Urothelium cell line (cell line): ENCODE measurements at places on chromosomes 6 and 20.

GRCh38 chr6:148658681-148659430, 88.0 kb upstream of the UST start:
- DNase-seq, result no peak

DNA sequence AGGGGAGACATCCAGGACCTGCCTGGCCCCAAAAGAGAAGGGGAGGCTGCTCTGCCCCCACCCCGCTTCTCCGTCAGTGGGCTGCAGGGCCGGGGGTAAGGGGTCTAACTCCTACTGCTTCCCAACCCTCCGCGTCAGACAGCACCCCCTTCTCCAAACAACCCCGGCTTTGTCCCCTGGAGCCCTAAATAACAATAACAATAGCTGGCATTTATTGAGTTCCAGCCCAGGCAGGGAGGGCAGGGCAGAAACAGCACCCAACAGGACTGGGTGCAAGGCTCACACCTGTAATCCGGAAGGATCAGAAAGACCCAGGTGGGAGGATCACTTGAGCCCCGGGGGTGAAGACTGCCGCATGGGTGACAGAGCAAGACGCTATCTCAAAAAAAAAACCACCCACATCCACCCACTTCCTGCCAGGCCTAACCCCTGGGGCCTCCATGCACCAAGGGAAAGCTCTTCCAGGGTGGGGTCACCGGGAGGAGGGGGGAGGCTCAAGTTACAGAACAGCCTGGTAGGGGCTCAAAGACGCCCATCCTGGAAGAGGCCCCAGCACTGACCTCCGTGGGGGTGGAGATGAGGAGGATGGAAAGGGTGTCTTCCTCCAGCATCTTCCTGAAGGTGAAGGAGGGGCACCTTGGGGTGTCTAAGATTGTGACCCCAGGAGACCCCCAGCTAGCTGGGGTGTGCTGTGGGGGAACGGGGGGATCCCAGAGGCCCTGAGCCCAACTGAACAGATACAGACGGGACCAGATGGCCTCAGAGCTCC, 1.3 kb upstream of the FNDC11 start:
- DNase-seq, result no peak

DNA sequence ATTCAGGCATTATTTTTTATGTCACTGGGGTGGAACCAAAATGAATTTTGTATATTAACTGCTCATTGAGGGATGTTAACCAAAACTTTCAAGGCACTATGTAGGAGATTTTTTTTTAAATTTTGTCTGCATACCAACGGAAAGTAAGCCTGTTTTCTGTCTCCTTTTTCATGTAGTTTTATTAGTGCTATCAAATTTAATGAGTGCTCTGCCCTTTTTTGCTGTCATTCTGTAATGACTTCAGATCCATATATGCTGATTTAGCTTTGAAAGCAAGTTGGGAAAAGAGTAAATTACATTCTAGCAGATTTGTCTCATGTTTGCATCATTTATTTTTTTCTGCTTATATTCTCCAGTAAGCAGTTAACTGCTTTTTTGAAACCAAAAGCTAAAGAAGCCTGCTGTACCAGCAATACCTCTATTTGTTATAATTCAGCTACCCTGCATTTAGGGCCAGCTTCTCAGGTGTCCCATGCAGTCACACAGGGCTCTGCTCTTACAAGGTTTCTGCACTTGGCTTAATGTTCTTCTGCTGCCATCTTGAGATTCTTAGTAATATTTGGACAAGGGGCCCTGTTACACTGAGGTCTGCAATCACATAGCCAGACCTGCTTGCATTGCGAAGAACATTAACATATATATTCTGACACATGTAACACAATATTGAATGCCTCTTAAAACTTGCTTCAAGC, 429.0 kb downstream of the UTRN start:
- DNase-seq, result no peak

DNA sequence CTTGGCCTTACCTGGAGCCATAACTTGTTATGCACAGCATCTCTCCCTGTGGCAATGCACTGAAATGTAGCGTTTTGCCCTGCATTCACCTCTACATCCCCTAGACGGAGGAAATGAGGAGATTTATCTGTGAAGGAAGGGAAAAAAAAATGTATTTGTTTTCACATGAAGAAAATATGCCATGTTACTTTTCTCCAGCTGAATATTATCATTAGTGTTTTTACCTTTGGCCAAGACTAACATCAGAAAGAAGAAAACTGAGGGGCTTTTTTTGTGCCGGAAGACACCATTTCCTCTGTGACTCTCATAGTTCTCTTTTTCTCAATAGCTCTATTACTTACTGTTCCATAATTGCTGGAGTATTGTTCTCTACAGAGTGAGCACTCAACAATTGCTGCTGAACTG, 280.4 kb downstream of the PTPRK start:
- no peak for DNase-seq

DNA sequence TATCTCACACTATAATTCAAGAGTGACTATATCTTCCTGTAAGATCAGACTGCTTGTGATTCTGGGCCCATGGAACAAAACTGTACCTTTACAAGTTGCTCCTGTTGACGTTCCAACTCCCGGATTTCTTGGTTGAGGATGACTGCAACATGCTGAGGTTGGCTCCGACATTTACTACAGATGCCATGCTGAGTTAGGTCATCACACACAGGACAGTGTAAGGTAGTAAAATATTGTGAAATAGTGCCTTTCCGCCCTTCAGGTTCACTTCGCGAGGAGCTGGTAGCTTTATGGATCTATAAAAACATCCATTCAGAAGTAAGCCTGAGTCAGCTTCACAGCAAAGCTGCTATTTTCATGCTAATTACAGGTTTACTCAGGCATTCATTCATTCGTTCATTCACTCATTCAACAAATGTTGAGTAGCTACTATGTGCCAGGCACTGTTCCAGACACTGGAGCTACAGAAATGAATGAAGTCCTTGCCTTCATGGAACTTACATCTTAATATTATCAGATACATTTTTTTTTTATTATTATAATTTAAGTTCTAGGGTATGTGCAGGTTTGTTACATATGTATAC, 175.7 kb downstream of the REV3L start:
- DNase-seq, result no peak

DNA sequence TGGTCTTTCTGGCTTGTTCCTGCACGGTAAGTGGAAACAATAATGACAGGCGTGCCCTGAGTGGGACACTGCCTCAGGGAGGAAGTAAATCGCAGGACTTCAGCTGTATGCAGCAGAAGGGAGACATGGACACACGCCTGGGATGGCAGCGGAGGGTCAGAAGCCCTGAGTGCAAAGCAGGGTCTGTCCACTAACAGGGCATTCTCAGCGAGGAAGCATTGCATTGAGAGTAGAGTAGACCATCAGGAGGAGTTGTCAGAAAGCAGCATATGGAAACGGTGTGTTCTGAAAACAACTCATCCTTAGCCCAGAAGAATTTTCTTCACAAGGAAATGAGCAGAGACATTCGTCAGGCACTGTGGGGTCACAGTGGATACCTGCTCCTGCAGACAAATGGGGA, 134.0 kb downstream of the SYNDIG1 start:
- DNase-seq, result no peak

DNA sequence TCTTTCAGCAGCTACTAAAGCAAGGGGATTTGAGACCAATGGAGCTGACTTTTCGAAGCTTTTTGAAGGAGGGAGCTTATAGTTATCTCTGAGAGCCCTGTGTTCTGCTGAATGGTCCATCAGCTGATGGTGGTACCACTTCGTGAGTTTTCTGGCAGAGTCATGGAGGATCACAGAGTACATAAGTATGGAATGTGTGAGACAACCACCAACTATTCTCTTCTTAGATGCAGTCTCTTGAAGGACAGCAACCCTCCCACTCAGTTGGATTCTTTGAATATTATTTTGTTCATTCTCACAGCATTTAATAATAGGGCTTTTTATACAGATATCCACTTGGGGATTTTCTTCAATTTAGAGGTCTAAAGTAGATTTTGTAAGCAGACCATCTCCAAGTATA, 75.3 kb downstream of the ELOVL2 start:
- no peak for DNase-seq

GRCh38 chr6:43926634-43927531, 156.9 kb downstream of the VEGFA start:
- DNase-seq, result peak; percentile 88

DNA sequence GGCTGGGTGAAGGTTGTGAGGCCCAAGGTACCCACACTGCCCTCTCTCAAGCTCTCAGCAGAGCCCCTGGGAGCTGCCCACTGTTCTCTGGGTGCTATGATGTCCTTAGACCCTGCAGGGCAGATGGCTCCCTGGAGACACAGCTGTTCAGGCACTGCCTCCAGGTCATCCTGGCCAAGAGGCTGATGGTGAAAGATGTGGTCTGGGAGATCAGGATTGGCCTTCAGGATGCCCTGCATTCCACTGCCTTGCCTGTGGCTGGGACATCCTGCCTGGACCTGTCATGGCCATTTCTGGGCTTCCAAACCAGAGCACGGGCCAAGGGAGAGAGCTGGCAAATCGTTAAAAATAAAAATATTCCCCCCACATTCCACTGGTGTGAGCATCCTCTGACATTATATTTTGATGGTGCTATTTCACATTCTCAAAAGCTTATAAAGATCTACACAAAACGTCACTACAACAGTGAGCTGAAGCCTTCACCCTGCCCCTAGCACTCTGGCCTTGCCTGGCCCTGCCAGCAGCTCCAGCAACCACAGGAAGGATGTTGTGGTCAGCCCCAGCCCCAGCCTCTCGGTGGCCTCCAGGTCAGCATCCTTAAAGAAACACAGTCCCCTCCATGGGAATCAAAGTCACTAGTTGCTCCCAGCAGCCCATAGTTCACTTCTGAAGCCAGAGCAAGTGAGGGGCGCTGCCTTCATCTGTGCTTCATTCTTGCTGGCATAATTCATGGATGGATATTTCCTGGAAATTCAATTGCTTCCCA, 13.5 kb upstream of the KCNK16 start:
- peak; percentile 60 for DNase-seq

DNA sequence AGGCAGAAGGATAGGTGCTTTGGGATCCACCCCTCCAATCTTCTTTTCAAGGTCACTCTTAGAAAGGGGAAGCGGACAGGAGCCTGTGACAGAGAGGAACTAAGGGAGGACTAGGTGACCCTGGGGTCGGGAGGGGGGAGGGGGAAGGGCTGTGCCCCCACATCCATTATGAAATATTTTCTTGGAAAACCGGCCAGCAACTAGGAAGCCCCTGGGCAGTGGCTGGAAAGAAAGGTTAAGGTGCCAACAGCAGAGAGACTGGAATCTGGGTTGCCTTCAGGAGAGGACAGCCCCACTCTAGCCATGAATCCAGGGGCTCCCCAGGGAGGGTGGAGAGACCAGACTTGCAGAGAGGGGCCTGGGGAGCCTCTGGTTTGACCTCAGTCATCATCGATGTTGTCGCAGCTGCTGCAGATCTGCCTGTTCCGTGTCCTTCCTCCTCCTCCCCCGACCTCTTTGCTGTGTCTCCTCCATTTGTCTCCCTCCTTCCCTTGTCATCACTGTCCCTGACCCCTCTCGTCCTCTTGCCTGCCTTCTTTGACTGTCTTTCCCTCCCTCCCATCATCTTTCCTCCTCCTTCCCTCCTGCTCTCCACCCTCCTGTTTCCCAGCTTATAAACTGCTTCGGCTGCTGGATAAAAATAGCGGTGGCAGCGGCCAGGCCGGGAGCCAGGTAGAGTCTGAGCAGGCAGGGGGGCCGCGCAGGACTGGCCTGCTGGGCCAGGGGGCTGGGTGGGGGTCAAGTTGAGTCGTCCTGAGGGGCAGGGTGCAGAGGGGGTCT, 3.2 kb downstream of the SLC29A1 start:
- DNase-seq, result no peak

GRCh38 chr6:148518511-148519156, 176.0 kb downstream of the SASH1 start:
- no peak for DNase-seq

DNA sequence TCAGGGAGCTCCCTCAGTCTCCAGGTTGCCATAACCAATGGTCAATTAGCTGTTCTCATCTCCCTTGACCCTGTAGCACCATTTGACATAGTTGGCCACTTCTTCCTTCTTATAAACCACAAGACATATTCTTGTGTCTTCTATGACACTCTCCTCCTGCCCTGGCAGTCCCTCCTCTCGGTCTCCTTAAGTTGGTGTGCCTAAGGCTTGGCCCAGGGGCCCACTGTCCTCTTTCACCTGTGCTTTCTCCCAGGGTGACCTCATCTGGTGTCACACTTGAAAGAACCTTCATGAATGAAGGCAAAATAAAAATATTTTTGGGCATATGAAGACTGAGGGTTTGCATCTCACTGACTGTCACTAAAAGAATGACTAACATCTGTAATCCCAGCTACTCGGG, 9.7 kb upstream of the ADGRF5 start:
- DNase-seq, result no peak

GRCh38 chr6:151239603-151240035, at the start of gene AKAP12:
TSS of gene AKAP12 (plus strand) at chr6:151239967. CDS start at chr6:151240563, 596 bp downstream.
- peak; percentile 9 for DNase-seq

DNA sequence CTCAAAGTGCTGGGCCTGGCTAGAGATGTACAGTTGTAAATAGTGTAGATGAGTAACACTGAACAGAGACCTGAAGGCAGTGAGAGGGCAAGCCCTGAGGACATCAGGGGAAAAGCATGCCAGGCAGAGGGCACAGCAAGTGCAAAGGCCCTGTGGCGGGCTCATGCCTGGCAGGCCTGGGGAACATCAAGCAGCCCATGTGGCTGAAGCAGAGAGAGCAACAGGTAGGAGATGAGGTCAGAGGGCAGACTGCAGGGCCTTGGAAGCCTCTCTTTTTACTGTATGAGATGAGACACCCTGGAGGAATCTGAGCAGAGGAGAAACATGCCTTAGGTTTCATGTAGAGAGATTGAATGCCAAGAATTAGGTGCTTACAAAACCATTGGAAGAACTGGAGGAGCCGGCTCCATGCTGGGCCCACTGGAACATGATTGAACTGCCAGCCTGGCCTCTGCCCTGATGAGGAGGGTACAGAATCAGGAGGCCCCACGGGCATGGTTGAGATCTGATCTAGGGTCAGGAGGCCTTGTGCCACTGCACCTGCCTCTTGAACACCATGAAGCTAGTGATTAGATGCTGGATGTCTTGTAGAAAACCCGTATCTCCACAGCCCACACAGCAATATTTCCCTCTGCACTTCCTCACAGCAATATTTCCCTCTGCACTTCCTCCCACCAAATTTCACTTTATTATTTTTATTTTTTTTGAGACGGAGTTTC, 5.9 kb upstream of the HMGA1 start:
- DNase-seq, result no peak

DNA sequence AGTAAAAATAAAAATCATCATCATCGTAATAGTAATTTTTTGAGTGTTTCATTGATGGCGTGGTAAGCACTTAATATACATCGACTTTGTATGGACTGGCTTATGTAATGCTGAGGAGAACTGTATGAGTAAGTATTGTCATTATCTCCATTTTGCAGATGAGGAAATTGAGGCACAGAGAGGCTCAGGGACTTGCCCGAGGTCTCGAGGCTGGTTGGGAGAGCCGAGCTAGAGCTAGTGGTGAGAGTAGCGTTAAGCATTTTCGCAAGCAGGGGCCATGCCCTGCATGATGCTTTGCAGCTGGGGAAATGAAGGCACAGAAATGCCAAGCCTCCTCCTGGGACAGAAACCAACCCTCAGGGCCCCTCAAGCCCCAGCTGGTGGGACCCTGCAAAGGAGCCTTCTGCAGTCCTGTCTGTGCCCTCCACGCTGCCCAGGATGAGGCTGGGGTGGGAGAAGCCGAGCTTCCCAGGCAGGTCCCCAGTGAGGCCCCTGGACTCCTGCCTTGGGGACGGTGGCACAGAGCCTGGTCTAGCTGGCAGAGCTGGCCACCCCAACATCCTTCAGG, 31.1 kb upstream of the STX16 start:
- DNase-seq, result no peak

- no peak for DNase-seq
Observed at GRCh38 chr6:21753241-21754108, 159.9 kb downstream of the SOX4 start.

GRCh38 chr20:13142143-13142542, 78.9 kb upstream of the ISM1 start:
- DNase-seq, result peak; percentile 24

GRCh38 chr6:142635130-142635529, 309.8 kb downstream of the HIVEP2 start:
- DNase-seq, result no peak
